ENCODE measurements at places on chromosomes 13 and 19.
A peak's percentile ranks its signal among the peaks of the same experiment; 100 is the strongest.

DNA sequence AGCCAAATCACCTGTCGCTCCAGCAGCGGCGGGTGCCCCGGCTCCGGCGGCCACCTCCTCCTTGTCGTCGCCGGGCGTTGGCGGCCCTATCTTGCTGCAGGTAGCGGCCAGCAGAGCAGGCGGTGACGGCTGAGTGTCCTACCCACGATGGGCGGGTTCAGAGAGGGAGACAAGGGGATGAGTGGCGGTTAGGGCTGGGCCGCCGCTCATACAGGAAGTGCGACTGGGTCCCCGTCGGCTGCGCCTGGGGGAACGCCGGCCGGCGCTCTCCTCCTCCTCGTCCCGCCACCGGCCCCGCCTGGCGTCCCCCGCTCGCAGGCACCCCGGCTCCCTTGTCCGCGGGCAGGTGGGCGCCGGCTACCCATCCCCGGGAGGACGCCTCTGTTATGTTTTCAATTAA lies 1692.0 kb downstream of the SLITRK5 start:
- no peak for DNase-seq

DNA sequence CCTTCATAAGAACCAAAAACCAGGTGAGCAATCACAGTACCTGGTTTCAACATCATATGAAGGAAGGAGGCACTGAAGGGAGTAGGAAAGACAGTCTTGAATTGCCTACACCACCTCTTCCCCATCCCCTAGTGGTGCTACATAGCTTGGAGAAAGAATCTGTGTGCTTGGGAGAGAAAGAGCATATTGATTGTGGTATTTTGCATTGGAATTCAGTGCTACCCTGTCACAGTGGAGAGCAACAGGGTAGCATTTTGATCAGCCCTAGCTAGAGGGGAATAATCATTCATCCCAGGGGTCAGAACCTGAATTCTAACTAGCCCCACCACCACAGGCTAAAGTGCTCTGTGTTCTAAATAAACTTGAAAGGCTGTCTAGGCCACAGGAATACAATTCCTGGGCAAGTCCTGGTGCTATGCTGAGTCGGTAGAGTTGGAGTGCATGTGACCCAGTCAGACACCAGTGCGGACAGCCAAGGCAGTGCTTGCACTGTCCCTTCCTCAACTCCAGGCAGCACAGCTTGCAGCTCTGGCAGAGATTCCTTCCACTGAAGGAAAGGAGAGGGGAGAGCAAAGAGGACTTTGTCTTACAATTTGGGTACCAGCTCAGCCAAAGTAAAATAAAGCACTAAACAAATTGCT lies 158.7 kb downstream of the VWA8 start:
- DNase-seq = no peak

GRCh38 chr19:32254509-32254890 lies 90.9 kb upstream of the ZNF507 start:
- no peak for DNase-seq

GRCh38 chr13:42369071-42369797 lies 97.3 kb downstream of the AKAP11 start:
- DNase-seq = no peak

GRCh38 chr13:43963726-43964125 lies 84.0 kb downstream of the LACC1 start:
- no peak for DNase-seq

- DNase-seq = no peak
These were observed 9.5 kb downstream of the STOML3 start for GRCh38 chr13:38981096-38981495.

- no peak for DNase-seq
These were observed 61.4 kb upstream of the ZNF724 start for GRCh38 chr19:23311551-23311950.

GRCh38 chr13:51912091-51912490 lies 50.3 kb downstream of the CCDC70 start:
- DNase-seq = no peak

DNA sequence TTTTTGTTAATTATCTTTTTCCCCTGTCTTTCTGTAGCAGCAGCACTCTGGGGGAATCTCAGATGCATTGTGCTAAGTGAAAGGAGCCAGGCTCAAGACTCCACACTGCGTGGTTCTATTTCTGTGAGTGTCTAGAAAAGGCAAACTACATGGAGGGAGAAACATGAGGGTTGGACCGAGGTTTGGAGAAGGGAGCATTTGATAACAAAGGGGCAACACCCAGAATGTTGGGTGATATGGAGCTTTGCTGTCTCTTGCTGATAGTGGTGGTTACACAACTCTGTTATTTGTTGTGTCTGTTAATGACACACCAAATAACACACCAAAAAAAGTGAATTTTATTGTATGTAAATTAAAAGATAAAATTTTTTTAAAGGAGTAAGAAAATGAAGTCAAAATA lies 107.8 kb downstream of the COL4A2 start:
- DNase-seq = no peak

GRCh38 chr13:72194523-72194922 lies 327.5 kb upstream of the DACH1 start:
- no peak for DNase-seq

DNA sequence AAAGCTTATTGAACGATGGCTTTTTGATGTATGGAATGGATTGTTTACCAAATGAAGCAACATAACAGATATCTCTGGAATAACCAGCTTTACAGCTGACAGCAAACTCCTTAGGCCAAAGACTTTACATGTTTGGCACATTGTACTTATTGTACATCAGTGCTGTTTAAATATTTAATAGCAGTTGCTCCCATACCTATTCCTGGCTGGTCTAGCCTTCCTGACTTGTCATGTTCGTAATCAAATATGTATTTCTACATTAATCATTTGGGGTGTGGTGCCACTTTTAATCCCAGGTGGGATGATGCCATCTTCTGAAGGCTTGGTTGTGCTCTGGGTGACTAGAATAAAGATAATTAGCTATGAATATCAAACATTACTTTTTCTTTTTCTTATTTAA lies 67.4 kb upstream of the FRY start:
- no peak for DNase-seq

- DNase-seq = no peak
These were observed 789.1 kb downstream of the GPC5 start for GRCh38 chr13:92187378-92187989.

- DNase-seq = peak; percentile 55
These were observed 98.8 kb upstream of the SERP2 start for GRCh38 chr13:44274771-44275205.

- no peak for DNase-seq
These were observed 513.6 kb downstream of the IRS2 start for GRCh38 chr13:109272595-109273325.

Data from CD8-positive, alpha-beta memory T cell (primary cell).